Mucosa of descending colon (tissue), 3 donors: ENCODE measurements at places on chromosomes 13 and 19. TPM values are rescaled to one million over a fixed set of nuclear protein-coding genes. Genes with fewer than 3 reads are reported as not detected.

ZNF383 gene
- total RNA-seq: 16.0 TPM

SLITRK6 gene
- 5.8 TPM for total RNA-seq

RFPL4AL1 gene
- not detected for total RNA-seq

RASA3 gene
- total RNA-seq: 7.9 TPM

SLC27A1 gene
- 6.2 TPM for total RNA-seq

LSM7 gene
- 60.3 TPM for total RNA-seq

ANKRD24 gene
- total RNA-seq: 1.3 TPM

FPR1 gene
- 3.6 TPM for total RNA-seq

RINL gene
- 5.4 TPM for total RNA-seq

APOC4 gene
- not detected for total RNA-seq

ZNF574 gene
- 17.5 TPM for total RNA-seq

SH2D3A gene
- total RNA-seq: 26.4 TPM

CAB39L gene
- total RNA-seq: 8.5 TPM

MEIOSIN gene
- total RNA-seq: not detected

GARIN5A gene
- 1.7 TPM for total RNA-seq

SYDE1 gene
- total RNA-seq: 3.8 TPM

CEP89 gene
- total RNA-seq: 19.0 TPM

COL5A3 gene
- 1.9 TPM for total RNA-seq

ZNF761 gene
- total RNA-seq: 11.1 TPM

B3GNT8 gene
- 28.8 TPM for total RNA-seq

ZNF808 gene
- total RNA-seq: 26.2 TPM

POU2F2 gene
- total RNA-seq: 6.8 TPM

TMEM145 gene
- total RNA-seq: 0.17 TPM

ERICH4 gene
- not detected for total RNA-seq

LHFPL6 gene
- total RNA-seq: 4.9 TPM

CEACAM4 gene
- not detected for total RNA-seq

CPB2 gene
- not detected for total RNA-seq
